ENCODE measurements at places on chromosomes 11 and 22.

DNA sequence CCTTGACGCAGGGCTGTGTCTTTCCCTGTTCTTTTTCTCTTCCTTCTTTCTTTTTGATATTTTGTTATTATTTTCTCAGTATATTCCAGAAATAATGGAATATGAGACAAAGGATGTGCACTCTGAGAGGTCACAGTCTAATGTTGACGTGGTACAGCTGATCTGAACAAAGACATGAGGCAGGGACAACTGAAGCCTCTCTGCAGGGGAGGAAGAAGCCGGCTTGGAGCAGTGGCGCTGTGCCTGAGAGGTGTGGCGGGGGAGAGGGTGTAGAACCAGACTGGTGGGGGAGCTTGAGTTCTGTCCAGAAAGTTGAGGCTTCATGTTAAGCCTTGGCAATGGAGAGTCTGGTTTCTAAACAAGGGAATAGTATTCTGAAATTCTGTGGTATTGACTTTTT, 34.7 kb downstream of the ADAMTS15 start:
- no peak for DNase-seq

GRCh38 chr11:103532133-103532788, 423.0 kb downstream of the DYNC2H1 start:
- no peak for DNase-seq

DNA sequence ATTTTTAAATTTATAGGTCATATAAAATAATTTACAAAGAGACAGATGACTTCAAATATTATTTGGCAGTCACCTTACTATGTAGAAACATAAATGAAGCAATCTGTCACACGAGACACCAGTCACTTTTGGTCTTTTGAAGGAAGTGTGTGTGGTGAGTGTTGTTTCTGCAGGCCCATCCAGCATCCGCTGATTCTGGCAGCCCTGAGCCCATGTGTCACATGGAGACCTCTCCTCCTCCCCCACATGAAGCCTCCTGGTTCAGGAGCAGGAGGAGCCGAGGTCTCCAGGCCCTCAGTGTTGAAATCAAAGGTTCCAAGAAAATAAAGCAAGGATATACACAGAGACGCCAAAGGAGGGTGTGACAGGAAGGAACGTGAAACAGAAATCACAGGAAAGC, 60.1 kb downstream of the ARFGAP3 start:
- DNase-seq = no peak

- DNase-seq = no peak
Measured at GRCh38 chr11:134145715-134146114, 76.8 kb downstream of the JAM3 start.

GRCh38 chr11:126414615-126415014, 59.1 kb downstream of the ST3GAL4 start:
- no peak for DNase-seq

- no peak for DNase-seq
Measured at GRCh38 chr11:10576035-10576398, 7.6 kb upstream of the LYVE1 start.

- peak; percentile 70 for DNase-seq
Measured at GRCh38 chr11:12007769-12008737, at the start of gene DKK3. Gene DKK3, minus strand, starts transcription at chr11:12008626. Its CDS starts 44 bp downstream, at chr11:12008582.

- DNase-seq = no peak
Measured at GRCh38 chr11:114556135-114556534, 3.5 kb downstream of the NXPE1 start.

GRCh38 chr11:63762654-63763495, 5.7 kb downstream of the ZFTA start:
- peak; percentile 41 for DNase-seq

- no peak for DNase-seq
Measured at GRCh38 chr11:101345891-101346290, 216.3 kb upstream of the PGR start.
